Adrenal gland (tissue), 19 donors: ENCODE measurements at places on chromosomes 4 and X. TPM values are rescaled to one million over a fixed set of nuclear protein-coding genes. Genes with fewer than 3 reads are reported as not detected.

Gene EPHA5
- total RNA-seq, result 0.06 TPM

DNA sequence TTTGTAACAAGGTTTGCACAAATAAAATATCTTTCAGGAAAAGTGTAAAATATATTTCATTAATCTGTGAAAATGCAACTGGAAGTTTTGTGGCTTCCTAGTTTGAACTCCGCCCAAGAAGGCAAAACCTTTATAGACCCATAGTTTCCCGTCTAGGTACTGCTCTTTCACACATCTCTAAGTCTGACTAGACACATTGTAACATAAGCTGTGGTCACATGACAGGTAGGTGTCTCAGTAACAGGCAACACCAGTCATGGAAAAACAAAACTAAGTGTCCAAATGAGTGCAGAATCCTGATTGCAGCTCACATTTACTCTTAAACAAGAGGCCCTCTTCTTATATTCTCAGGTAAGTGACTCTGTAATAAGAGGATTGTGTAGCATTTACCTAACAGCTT is 55.6 kb downstream of the SNCA start:
- H3K36me3 ChIP-seq, result no peaks in the 10 kb centered on the region
- H3K27ac ChIP-seq, result no peak overlapping the region
- no peaks in the 10 kb centered on the region for H3K4me1 ChIP-seq

GRCh38 chrX:23779025-23779424 is 3.9 kb upstream of the SAT1 start:
- DNase-seq, result no peak
- H3K27ac ChIP-seq, result no peak overlapping the region
- no peaks in the 10 kb centered on the region for H3K36me3 ChIP-seq
- H3K4me1 ChIP-seq, result no peaks in the 10 kb centered on the region
- no peaks in the 10 kb centered on the region for H3K27me3 ChIP-seq

DNA sequence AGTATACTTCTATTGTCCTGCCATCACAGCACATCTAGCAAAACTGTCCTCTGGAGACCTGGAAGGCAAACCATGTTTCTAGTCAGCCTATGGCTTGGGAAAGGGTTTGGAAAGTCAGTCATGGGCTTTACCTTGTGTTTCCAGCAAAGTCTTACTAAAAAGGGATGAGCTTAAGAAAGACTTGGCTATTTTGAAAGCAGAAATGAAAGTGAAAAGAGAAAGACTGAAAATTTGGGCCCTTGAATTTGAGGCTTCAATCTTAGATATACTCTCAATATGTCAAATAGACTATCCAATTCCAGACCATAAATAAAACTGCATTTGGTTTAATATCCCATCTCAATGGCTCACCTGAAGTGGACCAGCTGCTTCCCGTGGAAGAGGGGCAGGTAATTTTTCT is 127.9 kb downstream of the ZNF330 start:
- no peak overlapping the region for H3K4me3 ChIP-seq
- H3K27ac ChIP-seq, result no peak overlapping the region

DNA sequence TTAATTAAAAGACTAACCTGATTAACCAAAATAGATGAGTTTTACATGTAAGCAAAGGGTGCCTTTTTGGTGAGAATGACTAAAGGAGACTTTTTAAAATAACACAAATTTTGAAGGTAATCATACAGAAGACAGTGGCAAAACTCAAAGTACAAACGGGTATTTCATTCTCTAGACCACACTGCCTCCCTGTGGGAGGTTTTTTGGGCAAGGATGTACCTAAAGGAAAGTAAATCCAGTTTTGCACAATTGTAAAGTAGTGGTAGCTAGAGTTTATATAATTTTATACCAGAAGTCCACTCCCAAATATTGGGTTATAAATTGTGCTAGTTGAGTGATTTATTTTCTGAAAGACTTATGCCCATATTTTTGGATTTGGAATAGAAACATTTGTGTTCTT is 201.0 kb downstream of the PAPSS1 start:
- H3K27me3 ChIP-seq, result no peaks in the 10 kb centered on the region
- H3K27ac ChIP-seq, result no peak overlapping the region
- H3K4me3 ChIP-seq, result no peak overlapping the region
- no peak for DNase-seq

Gene MAGEB2
- total RNA-seq, result not detected
